Bronchial epithelial cell (primary cell): ENCODE measurements at places on chromosomes 5 and 9. TPM values are rescaled to one million over a fixed set of nuclear protein-coding genes. Genes with fewer than 3 reads are reported as not detected.

The SHOC1 gene
- under 0.01 TPM in 2 replicates for total RNA-seq

The CCDC192 gene
- total RNA-seq = not detected in 2 replicates

The SNAPC3 gene
- 32.8 and 33.7 TPM in 2 replicates for total RNA-seq

The C1QTNF2 gene
- total RNA-seq = not detected in 2 replicates

The DNLZ gene
- total RNA-seq = 14.5 and 17.4 TPM in 2 replicates

The NEUROG1 gene
- not detected in 2 replicates for total RNA-seq

The NMUR2 gene
- not detected in 2 replicates for total RNA-seq

The FEM1C gene
- total RNA-seq = 11.8 and 14.5 TPM in 2 replicates

The MLLT3 gene
- total RNA-seq = 15.8 and 30.1 TPM in 2 replicates

The PURA gene
- total RNA-seq = 6.6 and 12.3 TPM in 2 replicates

The GCNT1 gene
- total RNA-seq = 3.7 and 4.5 TPM in 2 replicates

The CSF2 gene
- not detected in 2 replicates for total RNA-seq

The ANKRD31 gene
- 0.13 and 0.26 TPM in 2 replicates for total RNA-seq

The IFNK gene
- total RNA-seq = not detected in 2 replicates

The KIF4B gene
- under 0.01 and 0.13 TPM in 2 replicates for total RNA-seq

The ANKDD1B gene
- 1.3 and 1.9 TPM in 2 replicates for total RNA-seq

The KCNV2 gene
- not detected in 2 replicates for total RNA-seq

The SLC25A2 gene
- 0.13 TPM in 1 of 2 replicates, not detected in the other for total RNA-seq

The TSC1 gene
- 20.8 and 22.3 TPM in 2 replicates for total RNA-seq

The S100Z gene
- total RNA-seq = not detected in 2 replicates
